ENCODE measurements at places on chromosomes 5 and 9.

DNA sequence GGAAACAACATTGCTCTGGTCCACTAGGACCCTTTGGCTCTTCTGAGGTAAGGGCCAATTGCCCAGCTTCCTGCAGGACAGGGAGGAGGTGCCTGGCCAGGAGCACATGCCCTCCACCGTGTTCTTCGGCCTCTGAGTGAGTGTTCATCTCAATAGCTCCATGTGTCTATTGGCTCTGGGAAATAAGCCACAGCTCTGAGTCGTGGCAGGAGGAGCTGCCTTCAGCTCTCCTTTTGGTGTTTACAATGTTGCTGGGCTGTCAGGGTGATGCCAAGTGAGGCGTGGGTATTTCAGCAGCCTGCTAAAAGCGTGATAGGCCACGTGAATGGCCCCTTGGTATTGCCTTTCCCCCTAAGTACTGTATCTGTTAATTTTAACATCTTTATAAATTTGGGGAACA is 26.6 kb downstream of the GADD45G start:
- DNase-seq = no peak

DNA sequence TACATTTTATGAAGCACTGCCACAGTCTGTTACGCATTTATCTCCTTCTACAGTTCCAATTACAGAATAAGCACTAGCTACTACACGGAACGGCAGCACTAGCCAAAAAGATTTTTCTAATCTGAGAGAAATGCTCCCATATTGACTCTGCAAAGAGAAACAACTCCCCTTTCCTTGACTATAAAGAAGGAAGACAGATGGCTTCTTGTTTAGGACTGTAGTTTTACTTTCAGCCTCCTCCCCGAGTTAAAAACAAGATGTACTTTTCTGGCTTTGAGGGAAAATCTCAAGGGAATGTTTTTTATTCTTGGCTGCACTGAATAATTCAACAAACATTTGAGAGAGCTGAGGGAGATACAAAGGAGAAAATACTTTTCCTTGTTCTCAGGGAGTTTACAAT is 1.9 kb upstream of the SLC44A1 start:
- no peak for DNase-seq

DNA sequence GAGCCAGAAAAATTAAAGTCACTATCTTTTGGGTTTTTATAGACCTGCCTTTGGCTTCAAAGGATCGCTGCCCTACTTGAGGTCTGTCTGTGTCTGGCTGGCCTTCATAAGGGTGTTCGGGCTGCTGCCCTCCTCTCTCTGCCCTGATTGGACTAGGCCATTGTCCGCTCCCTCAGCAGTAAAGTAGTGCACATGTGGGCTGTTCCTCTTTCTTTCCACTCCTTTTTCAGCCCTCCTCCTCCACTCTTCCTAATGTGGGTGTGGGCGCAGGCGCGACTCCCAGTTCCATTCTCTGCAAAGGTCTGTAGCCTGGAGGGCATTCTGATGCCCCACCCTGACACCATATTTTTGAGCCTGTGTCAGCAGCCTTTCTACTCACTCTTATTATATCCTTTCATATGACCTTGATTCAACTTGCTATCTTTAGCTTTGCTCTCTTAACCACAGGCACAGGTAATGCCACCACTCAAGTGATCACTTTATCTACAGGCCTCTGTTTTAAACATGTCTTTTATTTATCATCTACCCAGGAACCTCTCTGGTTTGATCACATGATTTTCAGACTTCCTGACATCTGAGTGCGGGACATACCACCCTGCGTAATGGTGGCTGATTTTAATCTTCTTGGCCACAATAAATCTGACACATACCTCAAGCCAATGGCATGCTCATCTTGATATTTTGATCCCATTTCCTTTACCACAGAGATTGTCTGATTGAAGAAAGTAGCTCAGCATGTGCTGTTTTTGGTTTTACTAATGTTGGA is 144.5 kb downstream of the AOPEP start:
- DNase-seq = no peak

GRCh38 chr5:69265931-69266330 is 31.2 kb downstream of the CDK7 start:
- DNase-seq = peak; percentile 20

DNA sequence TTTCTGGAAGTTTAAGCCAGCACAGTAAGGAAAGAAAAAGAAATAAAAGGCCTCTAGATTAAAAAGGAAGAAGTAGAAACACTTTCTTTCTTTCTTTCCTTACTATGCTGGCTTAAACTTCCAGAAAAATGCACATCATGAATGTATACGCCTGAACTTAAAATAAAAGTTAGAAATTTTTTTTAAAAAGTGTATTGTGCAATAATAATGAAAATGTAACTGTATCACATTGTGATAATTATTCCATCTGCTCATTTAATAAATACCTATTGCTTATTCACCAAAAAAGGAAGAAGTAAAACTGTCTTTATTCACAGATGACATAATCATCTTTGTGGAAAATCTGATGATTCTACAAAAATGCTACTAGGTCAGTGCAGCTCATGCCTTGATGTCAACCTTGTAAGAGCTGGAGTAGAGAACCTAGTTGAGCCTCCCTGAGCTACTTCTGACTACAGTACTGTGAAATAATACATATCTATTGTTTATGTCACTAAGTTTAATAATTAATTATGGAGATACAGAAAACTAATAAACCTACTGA is 49.4 kb downstream of the MCTP1 start:
- DNase-seq = no peak

- DNase-seq = no peak
These were observed 295.7 kb downstream of the ARHGEF28 start for GRCh38 chr5:73921741-73922140.
